NCI-H1417 (cell line): ENCODE measurements at places on chromosomes 5 and 9.

DNA sequence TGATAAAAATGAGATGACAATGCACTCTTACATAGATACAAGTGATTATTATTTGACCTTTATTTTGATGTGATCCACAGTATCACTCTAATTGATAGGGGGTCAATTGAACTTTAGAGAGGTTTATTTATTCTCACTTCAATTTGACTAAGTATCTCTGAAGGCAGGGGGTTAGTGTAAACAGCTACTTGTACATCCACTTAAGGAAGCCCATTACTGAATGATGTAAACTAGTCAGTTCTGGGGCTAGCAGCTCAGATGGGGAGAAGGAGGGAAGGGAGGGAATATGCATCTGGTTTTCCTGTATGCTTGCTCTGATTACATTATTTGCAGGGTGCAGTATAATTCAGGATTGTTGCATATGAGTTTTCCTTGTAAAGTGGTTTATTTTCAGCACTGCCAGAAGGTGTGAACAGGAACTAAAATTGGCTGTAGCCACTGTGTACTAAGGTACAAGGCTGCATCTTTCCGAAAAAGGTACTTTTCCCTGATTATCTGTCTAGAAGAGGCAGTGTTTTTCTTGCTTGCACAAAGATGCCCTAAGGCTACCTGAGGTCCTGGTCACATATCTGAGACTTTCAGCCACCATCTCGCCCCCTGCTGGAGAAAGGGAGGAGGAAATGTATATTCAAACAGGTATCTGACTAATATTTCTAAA is 51.2 kb downstream of the MRPS27 start:
- peak; percentile 67 for DNase-seq

GRCh38 chr5:38576442-38576841 is 20.0 kb upstream of the LIFR start:
- no peak for DNase-seq

DNA sequence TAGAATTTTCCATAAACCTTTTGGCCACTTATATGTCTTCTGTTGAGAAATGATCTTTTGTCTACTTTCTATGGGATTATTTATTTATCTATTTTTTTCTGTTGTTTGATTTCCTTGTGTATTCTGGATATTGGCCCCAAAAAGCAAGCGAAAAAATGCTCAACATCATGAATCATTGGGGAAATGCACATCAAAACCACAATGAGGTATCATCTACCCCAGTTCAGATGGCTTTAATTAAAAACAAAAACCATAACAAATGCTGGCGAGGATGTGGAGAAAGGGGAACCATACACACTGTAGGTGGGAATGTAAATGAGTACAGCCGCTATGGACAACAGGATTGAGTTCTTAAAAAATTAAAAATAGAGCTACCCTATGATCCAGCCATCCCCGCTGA is 125.0 kb upstream of the LPCAT1 start:
- DNase-seq, result no peak

GRCh38 chr5:175235251-175235960 is 208.6 kb downstream of the DRD1 start:
- DNase-seq, result no peak

DNA sequence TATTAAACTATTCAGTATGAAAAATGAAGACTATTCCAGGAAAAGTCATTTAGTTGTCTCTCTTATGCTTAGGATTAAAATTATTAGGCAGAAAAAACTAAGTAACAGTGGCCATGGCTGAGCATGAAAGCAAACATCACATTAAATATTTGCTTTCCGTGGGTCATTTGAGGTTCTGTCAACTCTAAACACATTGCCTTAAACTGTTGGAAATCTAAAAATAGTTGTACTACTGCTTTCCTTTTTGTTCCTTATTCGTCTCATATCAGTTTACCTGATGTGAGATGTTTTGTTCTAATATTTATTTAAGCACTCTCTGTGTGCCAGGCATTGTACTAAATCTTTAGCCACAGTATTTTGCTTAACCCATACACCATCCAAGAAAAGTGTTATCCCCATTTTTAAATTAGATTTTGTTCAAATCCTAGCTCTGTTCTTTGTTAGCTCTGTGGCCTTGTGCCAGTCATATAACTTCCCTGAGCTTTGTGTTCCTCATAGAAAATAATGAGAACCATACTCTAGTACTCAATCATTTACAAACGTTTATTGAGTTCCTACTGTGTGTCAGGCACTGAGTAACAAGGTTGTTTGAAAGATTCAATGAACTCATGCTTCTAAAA is 18.7 kb upstream of the ZNF608 start:
- DNase-seq, result no peak
